Nasal cavity respiratory epithelium epithelial cell of viscerocranial mucosa (primary cell): ENCODE measurements at places on chromosomes 2 and 18. TPM values are rescaled to one million over a fixed set of nuclear protein-coding genes. Genes with fewer than 3 reads are reported as not detected.

Gene AFG3L2
- 74.7 and 82.4 TPM in 2 replicates for total RNA-seq

Gene MARCO
- 0.07 TPM in 1 of 2 replicates, not detected in the other for total RNA-seq

Gene NEU2
- total RNA-seq, result not detected in 2 replicates

Gene GCG
- not detected in 2 replicates for total RNA-seq

Gene ASB1
- 21.3 and 41.7 TPM in 2 replicates for total RNA-seq

Gene UNC50
- 50.2 and 50.6 TPM in 2 replicates for total RNA-seq

Gene TPRKB
- total RNA-seq, result 16.8 and 18.8 TPM in 2 replicates

Gene DGKD
- 13.8 and 15.0 TPM in 2 replicates for total RNA-seq

Gene ZNF516
- 22.9 and 49.8 TPM in 2 replicates for total RNA-seq

Gene RANBP2
- total RNA-seq, result 80.0 and 114 TPM in 2 replicates

Gene RBKS
- total RNA-seq, result 0.71 and 1.7 TPM in 2 replicates

Gene MYCN
- not detected in 2 replicates for total RNA-seq

Gene CHRNA1
- total RNA-seq, result not detected in 2 replicates

Gene RPRM
- not detected in 2 replicates for total RNA-seq

Gene DPY30
- total RNA-seq, result 58.9 and 80.0 TPM in 2 replicates

Gene GPR45
- not detected in 2 replicates for total RNA-seq

Gene HOXD13
- total RNA-seq, result not detected in 2 replicates

Gene CD8B2
- total RNA-seq, result not detected in 2 replicates

Gene NT5DC4
- total RNA-seq, result 0.07 TPM in 1 of 2 replicates, not detected in the other

Gene MPP4
- total RNA-seq, result under 0.01 and 0.07 TPM in 2 replicates

Gene ADGRF3
- total RNA-seq, result 0.07 TPM in 1 of 2 replicates, not detected in the other

Gene FAP
- total RNA-seq, result 1.7 and 14.2 TPM in 2 replicates

Gene ALPG
- total RNA-seq, result not detected in 2 replicates

Gene TANC1
- 34.5 and 49.9 TPM in 2 replicates for total RNA-seq

Gene UGT1A9
- total RNA-seq, result not detected in 2 replicates

Gene INHBB
- total RNA-seq, result 0.21 and 0.34 TPM in 2 replicates

Gene DYSF
- 0.68 and 16.2 TPM in 2 replicates for total RNA-seq

Gene TRIM54
- total RNA-seq, result not detected in 2 replicates

Gene RAB31
- total RNA-seq, result 45.5 and 117 TPM in 2 replicates

Gene ATAD2B
- total RNA-seq, result 11.6 and 17.2 TPM in 2 replicates

Gene ZBTB14
- total RNA-seq, result 9.2 and 9.3 TPM in 2 replicates

Gene TANK
- total RNA-seq, result 77.9 and 115 TPM in 2 replicates

Gene GREB1
- total RNA-seq, result 0.28 and 0.34 TPM in 2 replicates

Gene LCT
- total RNA-seq, result 0.07 TPM in 1 of 2 replicates, not detected in the other

Gene SLC30A3
- total RNA-seq, result not detected in 2 replicates

Gene MTCL1
- total RNA-seq, result 17.8 and 37.7 TPM in 2 replicates

Gene MROH2A
- not detected in 2 replicates for total RNA-seq

Gene UGT1A3
- 2.8 TPM in 1 of 2 replicates, not detected in the other for total RNA-seq

Gene PKP4
- 55.0 and 66.3 TPM in 2 replicates for total RNA-seq

Gene GPR39
- total RNA-seq, result 2.7 and 8.8 TPM in 2 replicates

Gene COL4A4
- under 0.01 and 0.43 TPM in 2 replicates for total RNA-seq

Gene CELF4
- 0.07 TPM in 1 of 2 replicates, not detected in the other for total RNA-seq

Gene C2orf80
- not detected in 2 replicates for total RNA-seq

Gene LRPPRC
- 85.4 and 146 TPM in 2 replicates for total RNA-seq

Gene LYPD1
- 0.14 TPM in 1 of 2 replicates, not detected in the other for total RNA-seq

Gene PXDN
- total RNA-seq, result 51.6 and 109 TPM in 2 replicates

Gene MRPS9
- total RNA-seq, result 30.5 and 39.3 TPM in 2 replicates

Gene MTA3
- total RNA-seq, result 17.1 and 32.0 TPM in 2 replicates

Gene RAB17
- total RNA-seq, result 0.34 and 1.5 TPM in 2 replicates

Gene TXNL1
- total RNA-seq, result 16.7 and 54.5 TPM in 2 replicates

Gene WNT6
- not detected in 2 replicates for total RNA-seq

Gene TCF7L1
- 0.34 and 3.8 TPM in 2 replicates for total RNA-seq

Gene SLC35G4
- total RNA-seq, result not detected in 2 replicates
